ENCODE measurements at places on chromosomes 1 and 21.

DNA sequence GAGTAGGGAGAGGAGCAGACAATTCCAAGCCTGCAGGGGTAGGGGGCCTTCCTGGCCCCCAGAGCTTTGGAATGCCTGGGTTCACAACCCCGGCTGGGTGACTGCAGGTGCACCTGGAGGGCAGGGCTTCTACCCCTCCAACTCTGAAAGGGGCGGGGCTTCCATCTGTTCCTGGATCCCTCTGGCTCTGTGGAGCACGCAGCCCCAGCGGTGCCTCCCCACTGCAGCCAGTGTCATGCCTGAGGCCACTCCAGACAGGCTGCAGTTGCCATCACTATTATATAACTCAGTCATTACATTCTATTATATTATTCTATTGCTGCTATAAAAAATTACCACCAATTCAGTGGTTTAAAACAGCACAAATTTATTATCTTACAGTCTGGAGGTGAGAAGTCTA, 12.5 kb upstream of the FNBP1L start:
- DNase-seq = no peak

DNA sequence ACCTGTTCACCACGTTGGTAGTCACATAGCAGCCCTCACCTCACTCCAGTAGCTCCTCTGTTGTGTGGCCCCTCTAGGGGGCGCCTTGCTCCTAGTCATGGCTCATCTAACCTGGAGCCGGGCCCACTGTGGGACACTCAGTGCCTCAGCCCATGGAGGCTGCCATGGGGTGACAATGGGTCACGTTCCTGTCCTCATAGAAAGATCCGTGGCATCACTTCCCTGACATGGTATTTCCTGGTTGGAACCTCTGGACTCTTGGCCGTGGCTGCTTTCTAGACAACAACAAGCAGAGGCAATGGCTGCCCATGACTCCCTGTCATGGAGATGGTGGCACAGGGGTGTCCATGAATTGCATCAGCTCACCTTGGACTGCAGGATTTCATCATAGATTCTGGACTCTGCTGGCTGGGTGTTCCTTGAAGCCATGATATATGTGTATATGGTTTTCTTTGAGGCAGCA, 27.5 kb upstream of the SLAMF6 start:
- peak; percentile 30 for DNase-seq

- DNase-seq = no peak
These were observed 3.3 kb upstream of the C1orf174 start for GRCh38 chr1:3903141-3904005.

GRCh38 chr1:20325407-20325843, 34.8 kb downstream of the VWA5B1 start:
- DNase-seq = no peak

GRCh38 chr1:236204039-236204438, 61.7 kb downstream of the GPR137B start:
- no peak for DNase-seq

- no peak for DNase-seq
These were observed 79.6 kb downstream of the RGL1 start for GRCh38 chr1:183884526-183884925.

GRCh38 chr1:40939320-40940059, 40.0 kb upstream of the CTPS1 start:
- DNase-seq = no peak

DNA sequence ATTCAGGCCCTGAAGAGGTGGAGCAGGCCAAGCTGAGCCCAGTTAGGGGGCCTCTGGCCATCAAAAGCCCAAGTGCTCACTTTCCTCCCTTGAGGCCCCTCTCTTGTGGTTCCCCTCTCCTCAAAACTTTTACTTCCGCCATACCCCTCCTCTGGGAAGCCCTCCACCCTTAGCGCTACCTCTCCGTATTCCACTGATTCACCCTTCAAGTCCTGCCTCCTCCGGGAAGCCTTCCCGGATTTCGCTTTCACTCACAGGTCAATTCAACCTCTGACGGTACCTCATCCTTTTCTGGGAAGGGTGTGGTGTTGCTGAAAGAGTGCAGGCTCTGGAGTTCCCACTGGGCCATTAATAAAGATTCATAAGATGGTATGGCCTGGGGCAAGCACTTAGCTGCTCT, 19.1 kb downstream of the SPOCD1 start:
- no peak for DNase-seq

DNA sequence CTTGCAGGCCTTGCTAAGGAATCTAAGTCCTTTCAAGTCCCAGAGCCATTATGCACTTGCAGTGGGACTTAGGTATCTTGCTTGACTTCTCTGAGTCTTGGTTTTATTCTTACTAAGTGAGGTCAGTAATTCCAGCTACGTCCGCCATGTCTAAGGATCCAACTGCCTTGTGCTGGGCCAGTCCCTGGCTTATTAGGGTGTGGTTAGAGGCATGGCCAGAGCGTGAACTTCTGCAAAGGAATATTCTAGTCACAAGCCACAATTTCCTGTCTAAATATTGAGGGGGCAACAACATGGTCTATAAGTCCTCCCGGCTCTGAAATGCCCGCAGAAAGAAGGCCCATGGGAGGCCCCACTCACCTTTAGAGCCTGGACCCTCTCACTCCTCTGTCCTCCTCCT, 82.9 kb downstream of the TMEM53 start:
- DNase-seq = no peak

- peak; percentile 84 for DNase-seq
These were observed 44.5 kb upstream of the CRNN start for GRCh38 chr1:152458384-152459185.

GRCh38 chr1:93845538-93846205, 33.3 kb downstream of the DNTTIP2 start:
- DNase-seq = peak; percentile 56

DNA sequence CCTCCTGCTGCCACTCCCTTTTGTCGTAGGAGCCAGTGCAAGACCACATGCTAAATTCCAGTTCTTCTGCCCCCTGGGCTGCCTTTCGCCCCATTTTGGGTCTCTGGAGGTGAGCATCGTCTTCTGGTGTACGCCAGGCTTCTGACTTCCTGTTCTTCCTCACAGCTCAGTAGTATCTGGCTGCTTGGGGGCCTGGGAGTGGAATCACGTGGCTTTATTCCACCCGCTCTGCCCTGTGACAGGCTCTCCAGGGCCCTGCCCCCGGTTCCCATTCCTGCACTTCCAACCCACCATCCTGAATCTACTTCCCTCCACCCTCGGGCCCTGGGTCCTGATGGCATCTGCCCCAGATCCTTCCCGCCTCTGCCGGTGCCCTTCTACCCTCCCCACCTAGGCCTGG, 3.6 kb downstream of the NFASC start:
- DNase-seq = no peak

DNA sequence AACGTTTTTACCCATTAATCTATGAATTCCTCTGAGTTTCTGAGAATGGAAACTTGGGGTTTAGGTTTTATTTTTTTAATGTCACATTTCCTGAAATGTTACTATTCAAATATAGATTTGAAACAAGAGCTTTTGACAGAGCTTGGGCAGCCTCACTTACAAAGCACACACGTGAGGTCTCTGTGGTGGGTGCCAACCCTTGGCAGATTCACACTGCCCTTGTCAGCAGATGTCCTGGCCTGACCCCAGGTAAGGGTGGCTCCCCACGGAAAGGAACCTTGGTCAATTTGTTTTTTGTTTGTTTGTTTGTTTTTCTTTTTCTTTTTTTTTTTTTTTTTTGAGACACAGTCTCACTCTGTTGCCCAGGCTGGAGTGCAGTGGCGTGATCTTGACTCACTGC, 53.5 kb downstream of the FAAP20 start:
- DNase-seq = no peak

DNA sequence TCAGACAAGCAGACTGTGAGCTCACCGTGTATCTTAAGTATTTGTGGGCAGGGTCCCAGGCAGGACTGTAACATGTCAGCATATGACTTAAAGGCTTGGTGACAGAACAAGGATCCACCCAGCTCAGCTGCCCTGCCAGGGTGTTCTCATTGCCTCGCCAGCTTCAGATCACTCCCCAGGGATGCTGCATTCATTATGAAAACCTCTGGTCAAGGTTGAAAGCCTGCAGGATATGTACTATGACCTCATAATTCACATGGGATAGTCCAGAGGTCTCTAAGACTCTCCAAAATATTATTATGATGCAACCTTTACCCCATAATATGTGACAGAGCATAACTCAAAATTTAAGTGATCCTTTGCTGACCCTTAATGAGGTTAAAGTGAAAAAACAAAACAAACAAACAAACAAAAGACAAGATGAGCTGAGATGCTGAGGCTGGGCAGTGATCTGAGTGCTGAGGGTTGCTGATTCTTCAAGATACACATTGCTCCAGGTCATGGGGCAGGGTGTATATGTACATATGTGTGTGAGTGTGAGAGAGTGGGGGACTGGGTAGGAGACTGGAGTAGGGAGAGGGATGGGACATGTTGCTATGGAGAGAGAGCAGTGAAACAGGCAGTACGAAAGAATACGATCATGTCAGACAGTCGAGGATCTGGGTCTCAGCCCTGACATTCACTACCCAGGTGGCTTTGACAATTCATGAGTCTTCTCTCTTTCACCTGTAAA, 98.8 kb upstream of the DUSP10 start:
- no peak for DNase-seq

DNA sequence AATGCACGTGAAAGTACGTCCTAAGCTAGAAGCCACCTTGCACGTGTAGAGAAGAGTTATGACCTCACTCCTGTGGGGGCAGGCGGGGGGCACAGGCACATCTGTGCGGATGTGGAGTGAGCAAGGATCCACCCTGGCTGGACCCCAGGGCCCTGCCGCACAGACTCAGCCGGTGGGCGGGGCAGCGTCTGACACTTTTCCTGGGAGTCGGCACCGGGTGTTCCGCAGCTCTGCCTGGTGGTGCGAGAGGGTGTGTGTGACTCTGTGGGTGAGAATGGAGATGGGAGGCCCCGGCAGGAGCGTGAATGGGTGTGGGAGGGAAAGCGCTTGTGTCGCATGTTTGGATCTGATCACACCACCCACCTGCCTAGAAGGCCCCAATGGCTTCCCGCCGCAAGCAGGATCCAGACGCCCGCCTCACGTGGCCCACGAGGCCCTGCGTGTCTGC, 29.5 kb downstream of the RAP1GAP start:
- no peak for DNase-seq

GRCh38 chr1:20061866-20062265, 8.1 kb upstream of the PLA2G5 start:
- DNase-seq = no peak

- DNase-seq = no peak
These were observed 123.9 kb downstream of the PRDM2 start for GRCh38 chr1:13823936-13824335.

- no peak for DNase-seq
These were observed 25.5 kb downstream of the PCSK9 start for GRCh38 chr1:55064861-55065263.

DNA sequence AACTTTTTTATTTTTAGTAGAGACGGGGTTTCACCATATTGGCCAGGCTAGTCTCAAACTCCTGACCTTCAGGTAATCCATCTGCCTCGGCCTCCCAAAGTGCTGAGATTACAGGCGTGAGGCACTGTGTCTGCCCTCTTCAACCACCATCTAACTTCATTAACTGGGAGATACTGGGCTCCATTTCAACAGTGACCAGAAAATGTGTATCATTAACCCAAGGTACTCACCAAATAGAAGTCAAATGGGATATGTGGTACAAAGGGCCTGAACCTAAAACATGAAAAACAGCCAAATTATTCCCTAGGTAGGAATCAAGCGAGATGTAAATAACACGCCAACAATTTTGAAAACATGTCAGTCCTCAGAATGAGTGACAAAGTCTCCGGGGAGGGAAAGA, 1.2 kb downstream of the ILF2 start:
- DNase-seq = no peak

- DNase-seq = peak; percentile 14
These were observed 1.3 kb upstream of the DNAJC16 start for GRCh38 chr1:15525050-15526020.

DNA sequence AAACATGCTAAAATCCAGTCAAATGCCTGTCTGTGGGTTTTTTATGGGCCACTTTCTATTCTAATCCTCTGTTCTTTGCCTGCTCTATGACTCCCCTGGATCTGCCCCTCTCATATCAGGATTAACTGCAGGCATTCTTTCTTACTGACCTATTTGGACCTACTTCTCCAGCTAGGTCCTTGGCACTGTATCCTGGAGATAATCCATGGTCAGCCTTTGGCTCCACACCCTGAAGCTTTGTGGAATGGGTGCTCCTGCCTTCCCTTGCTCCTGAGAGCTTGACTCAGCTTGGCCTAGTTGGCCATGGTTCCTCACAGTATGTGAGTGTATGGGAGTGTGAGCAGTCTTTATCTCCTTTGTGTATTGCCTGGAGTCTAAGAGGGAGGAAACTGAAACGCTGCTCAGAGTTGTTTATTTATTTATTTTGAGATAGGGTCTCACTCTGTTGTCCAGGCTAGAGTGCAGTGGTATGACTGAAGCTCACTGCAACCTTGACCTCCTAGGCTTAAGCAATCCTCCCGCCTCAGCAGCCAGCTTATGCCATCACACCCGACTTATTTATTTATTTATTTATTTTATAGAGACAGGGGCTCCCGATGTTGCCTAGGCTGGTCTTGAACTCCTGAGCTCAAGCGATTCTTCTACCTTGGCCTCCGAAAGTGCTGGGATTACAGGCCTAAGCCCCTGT, 28.7 kb upstream of the CDC14A start:
- no peak for DNase-seq

GRCh38 chr1:4488018-4488417, 166.4 kb upstream of the AJAP1 start:
- no peak for DNase-seq

DNA sequence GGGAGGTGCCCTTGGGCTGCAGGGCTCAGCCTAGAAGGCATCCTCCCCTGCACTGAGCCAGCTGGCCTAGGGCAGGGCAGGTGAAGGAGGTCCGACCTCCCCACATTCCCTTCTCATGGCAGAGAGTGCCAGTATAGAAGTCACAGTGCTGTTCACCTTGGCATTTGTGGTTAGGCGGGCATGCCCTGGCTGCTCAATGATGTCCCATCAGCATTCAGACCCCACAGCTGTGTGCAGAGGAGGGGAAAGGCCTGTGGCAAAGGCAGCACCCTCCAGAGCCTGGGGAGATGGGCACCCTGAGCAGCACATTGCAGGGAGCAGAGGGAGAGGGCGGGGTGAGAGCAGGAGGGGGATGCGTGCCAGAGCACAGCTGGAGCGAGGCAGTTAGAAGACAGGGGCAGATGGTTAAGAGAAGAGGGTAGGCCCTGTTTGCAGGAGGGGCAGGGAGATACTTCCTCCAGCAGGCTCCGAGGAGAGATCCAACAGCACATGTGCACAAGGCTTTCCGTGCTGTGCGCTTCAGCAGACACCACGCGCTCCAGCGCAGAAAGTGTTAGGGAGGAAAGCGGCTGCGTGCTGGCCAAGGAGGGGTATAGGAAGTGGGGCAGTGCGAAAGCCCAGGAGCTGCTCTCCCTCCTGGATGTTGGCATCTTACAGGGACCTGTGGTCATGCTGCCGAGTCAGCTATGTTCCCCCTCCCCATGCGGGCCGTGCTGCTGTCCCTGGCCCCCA, 43.7 kb upstream of the COL6A1 start:
- DNase-seq = no peak

DNA sequence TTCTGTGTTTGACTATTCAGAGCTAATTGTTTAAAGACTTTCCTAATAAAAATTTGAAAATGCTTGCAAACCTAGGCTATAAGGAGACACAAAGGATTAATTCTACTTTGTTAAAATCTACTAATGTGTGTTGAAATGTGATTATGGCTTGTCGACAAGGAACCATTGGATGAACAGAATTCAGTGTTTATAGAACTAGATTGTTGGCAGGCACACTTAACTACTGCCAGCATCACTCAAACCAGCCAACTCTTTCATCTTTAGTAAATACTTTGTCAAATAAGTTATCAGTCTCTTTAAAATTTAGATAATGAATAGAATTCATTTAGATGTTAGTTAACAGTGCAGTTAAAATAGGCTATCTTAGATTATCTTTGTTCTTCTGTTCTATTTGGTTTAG, 27.6 kb downstream of the HS2ST1 start:
- no peak for DNase-seq
